ENCODE measurements at places on chromosomes 3 and 15.

DNA sequence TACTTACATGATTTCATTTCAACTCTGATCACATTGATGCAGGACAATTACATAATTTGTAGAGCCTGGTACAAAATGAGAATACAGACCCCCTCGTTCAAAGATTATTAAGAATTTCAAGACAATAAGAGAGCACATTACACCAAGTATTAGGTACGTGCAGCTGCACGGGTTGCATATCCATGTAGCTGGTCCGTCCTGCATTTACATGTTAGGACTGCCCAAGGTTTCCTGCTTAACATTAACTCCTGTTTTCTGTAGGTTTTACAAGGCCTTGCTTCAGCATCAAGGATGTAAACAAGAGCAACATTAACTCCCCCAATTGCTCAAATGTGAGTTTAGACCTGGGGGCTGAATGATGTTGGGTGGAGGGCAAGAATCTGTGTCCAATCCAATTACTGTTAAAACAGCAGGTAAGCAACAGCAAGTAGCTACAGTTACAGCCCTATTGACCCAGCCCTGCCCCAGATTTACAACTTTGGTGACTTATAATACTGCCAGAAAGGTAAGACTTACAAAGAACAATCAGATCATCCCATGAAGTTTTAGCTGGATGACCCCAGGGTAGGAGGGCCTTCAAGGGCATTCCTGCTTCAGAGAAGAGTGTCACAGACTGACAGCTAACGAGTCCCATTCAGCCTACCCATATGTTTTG is 127.4 kb upstream of the PPP2R3A start:
- DNase-seq, result no peak

- DNase-seq, result no peak
Observed at GRCh38 chr15:48963524-48964113, at the start of gene SHC4. SHC4 (minus strand) TSS chr15:48963919; CDS start chr15:48963015, 904 bp downstream.

- no peak for DNase-seq
Observed at GRCh38 chr3:51384055-51384725, 901 bp upstream of the MANF start.

DNA sequence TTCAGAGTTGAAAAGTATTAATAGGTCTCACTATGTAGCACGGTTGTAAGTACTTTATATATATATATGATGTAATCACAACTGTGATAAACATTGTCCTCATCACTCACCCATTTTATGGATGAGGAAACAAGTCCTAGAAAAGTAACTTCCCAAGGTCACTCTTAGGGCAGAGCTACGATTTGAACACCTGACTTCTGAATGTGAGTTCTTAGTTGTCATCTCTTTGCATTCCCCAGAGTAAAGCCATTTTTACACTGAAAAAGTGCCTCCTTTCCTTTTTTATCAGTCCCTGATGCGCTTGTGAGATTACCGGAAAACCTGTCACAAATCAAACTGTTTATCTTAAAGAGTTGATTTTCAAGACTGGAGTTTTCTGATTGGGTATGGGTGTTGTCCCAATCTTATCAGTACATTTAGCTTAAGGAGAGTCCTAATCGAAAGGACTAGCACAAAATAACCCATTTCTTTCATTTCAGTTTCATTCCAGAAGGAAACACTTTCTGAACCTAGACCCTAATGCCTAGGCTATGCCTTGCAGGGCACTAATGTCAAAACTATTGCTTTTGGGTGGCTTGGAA is 2.3 kb upstream of the EDEM1 start:
- no peak for DNase-seq

DNA sequence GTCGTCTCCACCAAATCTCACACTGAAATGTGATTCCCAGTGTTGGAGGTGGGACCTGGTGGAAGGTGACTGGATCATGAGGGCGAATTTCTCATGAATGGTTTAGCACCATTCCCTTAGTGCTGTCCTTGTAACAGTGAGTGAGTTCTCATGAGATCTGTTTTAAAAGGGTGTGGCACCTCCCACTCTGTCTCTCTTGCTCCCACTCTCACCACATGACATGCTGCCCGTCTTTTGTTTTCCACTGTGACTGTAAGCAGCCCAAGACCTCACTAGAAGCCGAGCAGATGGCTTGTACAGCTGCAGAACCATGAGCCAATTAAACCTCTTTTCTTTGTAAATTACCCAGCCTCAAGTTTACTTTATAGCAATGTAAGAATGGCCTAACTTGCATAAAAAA is 21.2 kb downstream of the RAD18 start:
- DNase-seq, result no peak

- no peak for DNase-seq
Observed at GRCh38 chr3:150443331-150443741, 35.2 kb downstream of the TSC22D2 start.

DNA sequence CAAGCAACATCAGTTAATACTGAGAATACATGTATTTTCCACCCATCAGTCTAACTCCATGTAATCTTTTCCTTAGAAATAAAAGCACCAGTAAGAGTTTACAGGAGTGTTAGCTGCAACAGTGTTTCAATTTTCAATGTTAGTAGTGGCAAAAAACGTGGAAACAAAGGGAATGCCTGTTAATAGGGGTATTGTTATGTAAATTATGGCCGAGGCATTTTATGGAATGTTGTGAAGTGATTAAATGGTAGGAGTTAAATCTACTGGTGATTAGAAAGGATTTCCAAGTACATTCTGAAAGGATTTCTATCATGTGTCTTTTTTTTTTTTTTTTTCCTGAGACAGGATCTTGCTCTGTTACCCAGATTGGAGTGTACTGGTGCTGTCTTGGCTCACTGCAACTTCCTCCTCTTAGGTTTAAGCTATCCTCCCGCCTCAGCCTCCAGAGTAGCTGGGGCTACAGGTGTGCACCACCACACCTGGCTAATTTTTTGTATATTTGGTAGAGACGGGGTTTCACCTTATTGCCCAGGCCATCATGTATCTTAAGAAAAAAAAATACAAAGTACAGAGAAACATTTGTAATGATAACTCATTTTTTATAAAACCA is 6.6 kb downstream of the ATP6V1A start:
- no peak for DNase-seq

GRCh38 chr3:120795959-120796358 is 53.4 kb downstream of the GTF2E1 start:
- DNase-seq, result no peak

DNA sequence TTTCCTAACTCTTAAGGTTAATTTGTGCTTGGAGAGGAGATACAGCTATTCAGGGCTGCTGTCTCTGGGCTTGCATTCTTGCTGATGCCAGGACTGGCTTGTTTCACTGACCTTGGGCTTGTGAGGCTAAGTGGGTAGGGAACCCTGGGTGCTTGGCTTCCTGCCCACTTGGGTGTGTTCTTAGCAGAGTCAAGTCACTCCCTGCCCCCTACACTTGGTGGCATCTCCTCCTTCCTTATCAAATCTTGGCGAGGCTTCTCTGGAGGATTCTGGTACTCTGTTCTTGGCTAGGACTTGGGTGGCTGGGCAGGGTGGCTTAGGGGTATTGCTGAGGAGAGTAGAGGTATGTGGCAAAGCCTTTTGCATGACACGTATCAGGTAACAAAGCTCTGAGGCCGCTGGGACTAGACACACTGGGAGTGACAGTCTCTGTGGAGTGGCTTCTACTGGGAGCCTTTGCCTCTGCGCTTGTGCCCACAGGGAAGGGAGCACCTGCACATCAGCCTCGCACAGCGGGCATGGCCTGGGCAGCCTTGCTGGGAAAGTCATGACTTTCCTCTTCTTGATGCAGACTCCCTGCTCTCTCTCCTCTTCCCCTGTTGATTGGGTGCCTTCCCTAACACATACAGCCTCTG is 41.8 kb downstream of the CHCHD6 start:
- no peak for DNase-seq

- no peak for DNase-seq
Observed at GRCh38 chr15:56946150-56946549, 27.7 kb downstream of the TCF12 start.

GRCh38 chr3:152071924-152072323 is 196.8 kb upstream of the MBNL1 start:
- DNase-seq, result no peak

GRCh38 chr3:15065550-15066007 is 464 bp upstream of the MRPS25 start:
- no peak for DNase-seq

GRCh38 chr3:123670743-123671142 is 85.9 kb upstream of the HACD2 start:
- no peak for DNase-seq

GRCh38 chr3:49607105-49607591 is 52.9 kb downstream of the BSN start:
- DNase-seq, result no peak

- DNase-seq, result no peak
Observed at GRCh38 chr3:133506215-133506901, 67.1 kb upstream of the CDV3 start.

DNA sequence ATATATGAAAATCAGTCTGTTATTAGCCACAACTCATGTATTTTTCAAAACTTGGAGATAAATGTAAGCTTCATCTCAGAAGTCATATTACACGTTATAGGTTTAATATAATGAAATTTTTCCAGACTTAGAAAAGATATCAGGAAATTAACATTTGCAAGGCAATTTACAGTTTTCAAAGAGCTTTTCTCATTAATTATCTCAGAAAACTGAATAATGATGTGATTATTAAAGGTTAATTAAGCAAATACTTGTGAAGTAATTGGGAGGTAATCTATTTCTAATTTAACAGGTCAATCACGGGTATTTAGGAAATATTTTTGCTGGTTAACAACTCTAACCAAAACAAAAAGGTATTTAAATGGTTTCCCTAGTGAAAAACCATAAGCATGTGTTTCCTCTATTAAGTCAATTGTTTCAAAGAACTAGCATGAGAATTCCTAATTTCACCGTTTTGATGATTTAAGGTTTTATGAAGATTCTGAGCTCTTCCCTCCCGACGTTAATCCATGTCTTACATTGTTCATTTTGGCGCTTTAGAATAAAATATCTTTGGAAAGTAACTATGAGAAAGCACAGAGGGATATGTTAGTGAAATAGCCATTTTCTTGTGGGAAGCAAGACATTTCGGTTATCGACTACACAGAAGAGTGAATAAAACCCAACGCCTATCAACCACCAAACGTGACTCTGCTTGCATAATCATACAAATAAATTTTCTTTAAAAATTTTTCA is 1.5 kb upstream of the NEO1 start:
- no peak for DNase-seq

GRCh38 chr15:94877833-94878232 is 646.5 kb downstream of the MCTP2 start:
- no peak for DNase-seq

DNA sequence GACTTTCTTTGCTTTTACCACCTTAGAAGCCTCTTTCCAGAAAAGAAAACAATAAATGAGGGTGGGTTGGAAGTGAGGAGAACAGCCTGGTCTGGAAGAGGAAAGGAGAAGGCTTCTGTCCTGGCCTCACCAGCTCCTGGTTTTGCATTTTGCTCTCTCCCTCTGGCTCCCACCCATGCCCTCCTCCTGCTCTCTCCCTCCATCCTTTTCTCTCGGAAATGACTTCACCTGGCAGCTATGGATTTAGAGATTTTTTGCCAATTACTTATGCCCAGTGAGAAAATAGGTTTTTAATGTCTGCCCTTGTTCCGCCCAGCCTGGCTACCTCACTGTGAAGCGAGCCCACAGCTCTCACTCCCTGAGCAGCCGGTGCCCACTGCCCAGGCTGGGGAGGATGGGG is 77.9 kb upstream of the NTRK3 start:
- no peak for DNase-seq

- no peak for DNase-seq
Observed at GRCh38 chr3:151775314-151776258, 38.3 kb upstream of the AADAC start.

- no peak for DNase-seq
Observed at GRCh38 chr3:175316799-175317198, 457.7 kb downstream of the NAALADL2 start.

- DNase-seq, result no peak
Observed at GRCh38 chr15:70014860-70015490, 82.7 kb downstream of the TLE3 start.

- no peak for DNase-seq
Observed at GRCh38 chr15:44532689-44533088, 4.3 kb upstream of the EIF3J start.

DNA sequence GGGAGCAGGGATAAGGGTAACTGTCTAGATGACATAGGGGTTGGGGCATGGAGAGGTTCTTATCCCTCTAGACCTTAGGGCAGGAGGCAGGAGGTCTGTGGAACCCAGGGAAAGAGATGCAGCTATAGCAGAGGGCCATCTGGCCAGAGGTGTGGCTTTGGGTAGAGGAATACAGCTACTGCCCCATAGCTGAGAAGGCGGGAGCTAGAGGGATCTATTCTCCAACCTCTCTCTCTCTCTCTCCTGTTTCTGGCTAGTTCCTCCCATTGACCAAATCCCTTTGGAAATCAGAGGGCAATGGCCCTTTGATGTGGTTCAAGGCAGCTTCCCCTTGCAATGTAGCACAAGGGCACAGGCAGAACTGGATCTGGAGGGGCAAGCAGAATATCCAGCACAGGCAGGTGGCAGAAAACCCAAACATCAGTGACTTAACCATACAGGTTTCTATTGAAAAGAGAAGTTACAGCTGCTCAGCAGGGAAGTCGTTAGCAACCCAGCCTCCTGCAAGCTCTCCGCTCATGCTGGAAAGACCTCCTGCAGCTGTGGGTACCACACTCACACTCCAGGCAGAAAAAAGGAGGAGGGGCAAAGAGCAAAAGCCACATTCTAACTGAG is 22.3 kb upstream of the LMOD3 start:
- DNase-seq, result no peak

DNA sequence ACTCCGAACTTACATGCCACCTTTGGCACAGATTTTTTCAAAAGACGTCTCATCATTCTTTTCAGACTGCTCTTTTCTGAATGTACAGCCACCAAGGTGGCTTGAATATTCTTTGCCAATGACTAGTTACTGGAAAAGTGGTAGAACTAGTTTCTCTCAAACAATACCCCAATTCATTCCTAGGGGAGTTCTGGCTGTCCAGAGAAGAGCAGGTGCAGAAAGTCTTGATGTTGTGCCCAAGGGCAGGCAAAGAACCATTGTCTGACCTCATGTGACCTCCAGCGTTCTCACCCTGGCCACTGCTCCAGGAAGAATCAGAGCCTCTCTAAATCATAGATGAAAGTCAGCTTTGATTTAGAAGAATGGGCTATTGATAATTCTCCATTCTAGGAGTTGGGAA is 5.5 kb downstream of the LMOD3 start:
- DNase-seq, result no peak

- no peak for DNase-seq
Observed at GRCh38 chr15:61753018-61753710, 307.1 kb downstream of the VPS13C start.

Data from effector CD8-positive, alpha-beta T cell (primary cell).